ENCODE measurements at places on chromosomes 4 and X.

DNA sequence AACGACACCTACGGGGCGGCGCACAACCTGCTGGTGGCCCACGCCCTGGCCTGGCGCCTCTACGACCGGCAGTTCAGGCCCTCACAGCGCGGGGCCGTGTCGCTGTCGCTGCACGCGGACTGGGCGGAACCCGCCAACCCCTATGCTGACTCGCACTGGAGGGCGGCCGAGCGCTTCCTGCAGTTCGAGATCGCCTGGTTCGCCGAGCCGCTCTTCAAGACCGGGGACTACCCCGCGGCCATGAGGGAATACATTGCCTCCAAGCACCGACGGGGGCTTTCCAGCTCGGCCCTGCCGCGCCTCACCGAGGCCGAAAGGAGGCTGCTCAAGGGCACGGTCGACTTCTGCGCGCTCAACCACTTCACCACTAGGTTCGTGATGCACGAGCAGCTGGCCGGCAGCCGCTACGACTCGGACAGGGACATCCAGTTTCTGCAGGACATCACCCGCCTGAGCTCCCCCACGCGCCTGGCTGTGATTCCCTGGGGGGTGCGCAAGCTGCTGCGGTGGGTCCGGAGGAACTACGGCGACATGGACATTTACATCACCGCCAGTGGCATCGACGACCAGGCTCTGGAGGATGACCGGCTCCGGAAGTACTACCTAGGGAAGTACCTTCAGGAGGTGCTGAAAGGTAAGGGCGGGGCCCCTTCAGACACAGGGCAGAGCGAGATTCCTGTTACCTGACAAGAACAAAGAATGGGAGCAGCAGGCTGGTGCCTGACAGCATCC, 11.7 kb downstream of the RPL9 start:
- DNase-seq, result no peak

- DNase-seq, result no peak
Observed at GRCh38 chrX:101958139-101958538, 26.3 kb upstream of the ZMAT1 start.

DNA sequence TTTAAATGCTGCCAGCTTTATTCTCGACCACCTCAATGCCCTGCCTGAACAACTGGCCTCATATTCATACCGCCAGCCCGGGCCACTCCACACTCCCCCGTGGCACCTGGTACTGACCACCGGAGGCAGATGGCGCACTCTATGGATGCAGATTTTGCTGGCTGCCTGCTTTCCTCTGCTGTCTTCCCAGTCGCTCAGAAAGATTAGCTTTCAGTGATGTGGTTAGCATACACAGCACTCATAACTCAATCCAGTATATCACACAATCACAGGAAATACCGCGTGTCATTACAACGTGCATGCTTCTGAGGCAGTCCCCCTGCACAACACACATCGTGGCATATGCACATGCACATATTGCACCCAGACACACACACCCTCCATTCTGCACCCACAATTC, 147.2 kb upstream of the BCOR start:
- no peak for DNase-seq

DNA sequence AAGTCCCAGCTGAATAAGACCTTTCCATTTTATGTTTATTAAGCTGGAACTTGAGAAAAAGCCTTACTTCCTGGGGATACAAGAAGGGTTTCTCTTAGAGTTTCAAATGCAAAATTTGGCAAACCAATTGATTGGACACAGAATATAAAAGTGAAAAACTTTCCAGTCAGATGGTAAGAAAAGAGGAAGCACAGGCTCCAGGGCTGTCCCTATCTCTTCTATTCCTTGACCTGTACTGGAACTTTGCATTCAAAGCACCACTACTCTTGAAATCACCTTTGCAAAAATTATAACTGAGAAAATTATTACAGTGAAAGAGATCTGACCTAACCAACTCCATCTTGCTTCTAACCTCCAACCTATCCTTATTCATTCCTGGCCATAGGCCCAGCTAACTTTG, 11.7 kb downstream of the PROM1 start:
- DNase-seq, result no peak

DNA sequence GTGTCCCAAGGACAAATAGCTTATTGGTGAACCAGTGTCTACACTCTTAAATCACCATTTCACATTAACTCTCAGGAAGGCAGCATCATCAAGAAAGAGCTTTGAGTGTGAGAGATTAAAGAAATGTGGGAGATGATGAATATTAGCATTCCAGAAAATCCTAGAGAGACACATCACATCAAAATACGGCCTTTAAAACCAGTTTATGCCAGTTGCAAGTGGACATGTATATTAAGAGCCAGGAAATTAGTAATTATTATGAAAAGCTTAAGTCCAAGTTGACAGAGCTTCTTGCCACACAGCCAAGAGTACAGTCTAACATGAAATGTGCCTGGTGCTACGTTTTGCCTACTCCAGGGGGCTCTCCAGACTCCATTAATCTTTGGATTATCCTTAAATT, 503.0 kb upstream of the BOD1L1 start:
- DNase-seq, result no peak

DNA sequence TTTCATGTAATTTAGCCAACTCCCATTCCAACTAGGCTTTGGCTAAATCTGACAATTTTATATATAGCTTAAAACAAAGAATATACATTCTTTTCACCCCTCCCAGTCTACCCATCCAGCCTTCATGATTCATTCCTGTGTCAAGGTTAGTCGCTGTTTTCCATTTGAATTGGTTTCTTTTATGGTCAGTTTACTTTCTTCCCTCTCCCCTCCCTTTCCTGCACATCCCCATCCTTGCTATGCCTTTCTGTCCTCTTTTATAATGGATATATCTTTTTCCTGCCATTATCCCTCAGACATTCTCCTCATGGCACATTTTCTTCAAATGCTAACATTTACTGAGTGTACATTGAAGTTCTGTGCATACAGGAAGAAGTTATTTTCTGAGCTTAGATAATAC, 4.7 kb downstream of the ZXDB start:
- DNase-seq, result no peak

Data from NCI-H1694 (cell line).